ENCODE measurements at places on chromosomes 3 and 15. TPM values are rescaled to one million over a fixed set of nuclear protein-coding genes. Genes with fewer than 3 reads are reported as not detected.

DNA sequence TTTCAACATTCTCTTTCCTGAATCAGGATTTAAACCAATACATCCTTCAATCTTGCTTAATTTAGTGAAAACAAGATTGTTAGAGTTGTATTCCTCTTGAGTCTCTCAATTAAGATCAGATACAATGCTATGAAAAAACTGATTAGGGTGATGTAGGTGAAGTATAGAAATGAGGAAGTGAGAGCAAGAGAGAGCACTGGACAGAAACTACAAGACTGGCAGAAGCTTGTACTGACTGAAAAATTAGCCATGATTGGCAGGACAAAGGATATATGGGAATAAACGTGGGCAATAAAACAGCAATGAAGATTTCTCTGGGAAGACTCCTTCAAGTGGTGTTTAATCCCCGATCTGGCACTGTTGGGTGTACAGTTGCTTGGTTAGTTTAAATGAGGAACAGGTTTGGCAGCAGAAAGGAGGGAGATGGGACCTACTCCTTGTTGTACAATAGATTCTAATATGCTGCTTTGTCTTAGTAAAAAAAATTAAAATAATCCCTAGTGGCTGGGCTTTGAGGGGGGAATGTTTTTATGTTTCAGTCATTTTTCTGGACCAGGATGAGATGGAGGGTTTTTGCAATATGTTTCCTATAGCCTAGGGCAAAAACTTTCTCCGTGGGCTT, 252.7 kb downstream of the SLC9A9 start:
- ATAC-seq = no peak

DNA sequence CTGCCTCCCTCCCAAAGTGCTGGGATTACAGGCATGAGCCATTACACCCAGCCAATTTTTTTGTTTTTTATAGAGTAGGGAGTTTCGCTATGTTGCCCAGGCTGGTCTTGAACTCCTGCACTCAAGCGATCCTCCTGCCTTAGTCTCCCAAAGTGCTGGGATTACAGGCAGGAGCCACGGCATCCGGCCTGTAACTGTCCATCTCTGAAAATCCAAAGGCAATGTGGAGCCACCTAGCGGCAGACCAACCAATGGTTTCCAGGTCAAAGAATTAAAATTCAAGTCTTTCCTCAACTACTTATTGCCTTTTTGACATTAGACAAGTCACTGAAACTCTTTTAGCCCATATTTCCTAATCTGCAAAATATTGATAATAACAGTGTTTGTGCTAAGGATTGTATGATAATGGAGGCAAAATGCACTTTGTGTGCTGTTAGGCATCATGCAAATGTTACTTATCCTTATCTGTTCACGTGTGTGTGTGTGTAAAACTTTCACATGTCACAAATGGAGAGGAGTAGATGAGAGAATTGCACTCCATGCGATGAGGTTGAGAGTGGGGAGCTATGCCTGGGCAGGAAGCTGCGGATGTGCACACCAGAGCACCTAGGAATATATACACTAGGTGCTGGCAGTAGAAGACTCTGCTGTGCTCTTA, 48.7 kb downstream of the COL8A1 start:
- peak; percentile 64 for ATAC-seq

DNA sequence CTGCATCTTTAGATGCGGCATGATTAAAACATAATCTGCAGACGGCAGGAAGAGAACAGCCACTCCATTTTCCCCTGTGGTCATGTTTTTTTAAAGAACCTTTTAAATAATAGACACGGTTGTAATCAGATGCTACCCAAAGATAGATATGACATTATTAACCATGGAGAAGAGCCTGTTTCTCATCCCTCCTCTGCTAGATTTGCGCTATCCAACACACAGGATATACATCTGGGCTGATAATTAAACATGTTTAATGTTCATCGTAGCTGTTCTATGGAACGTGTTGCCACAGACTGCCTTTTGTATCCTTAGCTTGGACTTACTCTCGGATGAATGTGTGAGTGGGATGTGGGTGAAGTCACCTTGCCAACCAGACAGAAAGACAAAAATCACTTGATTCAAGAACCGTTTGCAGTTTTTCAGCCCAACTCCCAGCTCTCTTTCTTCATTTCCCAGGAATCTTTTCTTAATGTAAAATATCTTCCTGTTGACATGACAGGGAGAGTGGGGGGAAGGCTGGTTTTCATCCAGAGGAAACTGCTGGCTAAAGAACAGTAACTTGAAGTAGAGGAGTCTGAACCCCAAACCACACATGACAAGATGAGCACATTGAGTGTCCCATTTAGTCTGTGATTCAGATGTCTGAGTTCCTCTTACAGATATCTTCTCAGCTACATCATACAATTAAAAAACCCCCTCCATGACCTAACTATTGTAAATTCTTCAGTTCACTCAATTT, 118.6 kb upstream of the PRICKLE2 start:
- no peak for ATAC-seq

- no peak for ATAC-seq
These were observed 289.0 kb downstream of the TLE3 start for GRCh38 chr15:69808756-69809155.

Gene ESYT3
- 0.93 TPM for total RNA-seq

Measured in gastroesophageal sphincter (tissue), 4 donors.